ENCODE measurements at places on chromosomes 1 and 21.

DNA sequence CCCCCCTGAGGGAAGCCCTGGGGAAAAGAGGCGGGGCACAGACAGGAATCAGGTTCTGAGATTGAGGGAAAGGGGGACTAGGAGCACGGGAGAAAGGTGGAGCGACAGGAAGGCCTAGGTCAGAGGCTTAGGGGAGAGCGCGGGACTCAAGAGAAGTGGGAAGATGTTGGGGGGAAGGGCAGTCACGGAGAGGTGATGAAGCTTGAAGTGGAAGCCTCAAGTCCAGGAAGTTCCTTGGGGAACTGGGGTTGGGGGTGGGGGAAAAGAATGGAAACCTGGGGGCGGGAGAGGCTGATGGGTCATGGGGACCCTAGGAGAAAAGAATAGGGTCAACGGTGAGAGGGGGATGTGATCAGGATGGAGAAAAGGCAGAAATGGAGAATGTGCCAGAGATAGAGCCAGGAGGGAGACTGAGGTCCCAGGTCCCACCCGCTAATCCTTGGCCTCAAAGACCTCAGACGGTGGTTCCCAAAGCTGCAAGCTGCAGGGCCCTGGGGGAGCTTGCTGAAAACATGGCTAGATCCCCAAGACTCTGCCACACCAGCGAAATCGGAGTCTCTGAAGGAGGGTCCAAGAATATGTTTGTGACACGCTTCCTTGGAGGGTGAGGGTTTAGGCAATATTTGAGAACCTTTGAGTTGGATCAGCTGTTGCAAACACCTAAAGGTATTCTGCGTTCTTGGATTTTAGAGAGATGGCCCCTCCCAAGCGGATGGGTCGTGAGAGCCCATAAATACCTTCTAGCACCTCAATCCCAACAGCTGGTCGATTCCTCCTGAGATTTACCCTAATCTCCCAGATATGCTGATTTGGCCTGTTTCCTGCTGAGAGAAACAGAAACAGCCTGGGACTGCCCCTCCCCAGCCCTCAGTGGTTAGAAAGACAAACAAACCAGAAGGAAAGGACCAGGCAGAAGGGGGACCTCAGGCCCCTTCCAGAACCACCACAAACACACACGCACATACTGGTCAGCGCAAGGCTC lies 3.6 kb downstream of the C1orf232 start:
- DNase-seq: no peak

- DNase-seq: no peak
Measured at GRCh38 chr1:84859866-84860265, 33.1 kb downstream of the LPAR3 start.

DNA sequence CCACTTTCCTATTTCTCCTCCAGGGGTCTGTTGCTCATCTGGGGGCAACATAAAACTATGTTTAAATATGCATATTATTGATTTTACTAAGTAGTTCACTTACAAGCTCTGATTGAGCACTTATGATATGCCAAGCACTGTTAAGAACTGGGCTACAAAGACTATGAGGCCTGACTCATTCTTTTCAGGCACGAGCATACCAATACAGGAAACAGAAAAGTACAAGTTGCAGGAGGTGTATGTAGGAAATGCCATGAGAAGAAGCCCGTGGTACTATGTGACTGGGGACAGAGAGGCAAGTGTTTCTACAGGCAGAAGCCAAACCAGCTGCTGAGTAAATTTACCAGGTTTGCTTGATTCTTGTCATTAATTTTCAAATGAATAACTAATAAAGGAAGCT lies 120.4 kb upstream of the PTGFR start:
- no peak for DNase-seq

DNA sequence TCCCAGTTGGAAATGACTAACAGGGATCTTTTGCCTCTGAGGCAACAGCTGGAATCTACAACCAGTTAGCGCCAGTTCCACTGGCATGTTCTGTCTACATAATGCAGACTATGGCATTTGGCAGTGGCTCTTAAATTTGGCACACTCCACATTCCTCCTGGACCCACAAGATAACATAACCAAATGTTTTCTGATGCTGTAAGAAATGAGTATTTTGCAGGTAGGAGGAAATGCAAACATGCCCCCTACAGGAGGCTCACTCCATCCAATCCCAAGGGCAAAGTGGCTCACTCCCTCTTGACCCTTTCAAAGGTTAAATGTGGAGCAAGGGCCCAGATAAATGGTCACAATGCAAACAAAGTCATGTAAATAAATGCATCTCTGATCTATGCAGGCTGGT lies 129.2 kb upstream of the PROX1 start:
- DNase-seq: no peak

GRCh38 chr1:109371341-109371739 lies 26.4 kb downstream of the SORT1 start:
- no peak for DNase-seq

DNA sequence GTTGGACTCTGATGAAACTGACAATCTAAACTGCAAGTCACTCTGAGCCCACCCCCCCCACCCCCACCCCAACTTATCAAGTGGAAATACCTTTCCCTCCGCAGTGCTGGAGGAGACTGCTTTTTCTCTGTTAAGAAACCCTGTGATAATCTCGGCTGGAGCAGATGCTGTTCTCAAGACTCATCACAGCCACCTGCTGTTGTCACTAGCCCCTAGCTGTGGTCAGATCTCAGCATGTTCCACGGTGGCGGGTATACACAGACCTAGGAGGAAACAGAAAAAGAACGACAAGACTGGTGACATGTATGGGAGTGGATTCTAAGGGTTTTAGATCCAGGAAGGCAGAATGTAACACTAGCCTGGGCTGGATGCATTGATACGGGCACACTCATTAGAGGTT lies 2.3 kb downstream of the ACTL8 start:
- DNase-seq: no peak

All from hematopoietic multipotent progenitor cell treated with erythropoietin and hydrocortisone succinate and interleukin-3 and kit ligand, for 17 days (in vitro differentiated cells).